Panc1 (cell line): ENCODE measurements at places on chromosomes 2 and 18. TPM values are rescaled to one million over a fixed set of nuclear protein-coding genes. Genes with fewer than 3 reads are reported as not detected.

DNA sequence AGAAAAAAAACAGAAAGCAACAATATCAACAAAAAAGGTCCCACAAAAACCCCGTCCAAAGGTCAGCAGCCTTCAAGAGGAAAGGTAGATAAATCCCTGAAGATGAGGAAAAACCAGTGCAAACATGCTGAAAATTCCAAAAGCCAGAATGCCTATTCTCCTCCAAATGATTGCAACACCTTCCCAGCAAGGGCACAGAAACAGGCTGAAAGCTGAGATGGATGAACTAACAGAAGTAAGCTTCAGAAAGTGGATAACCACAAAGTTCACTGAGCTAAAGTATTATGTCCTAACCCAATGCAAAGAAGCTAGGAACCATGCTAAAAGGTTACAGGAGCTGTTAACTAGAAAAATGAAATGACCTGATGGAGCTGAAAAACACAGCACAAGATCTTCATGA is 226.4 kb upstream of the DSEL start:
- no peak for DNase-seq

DNA sequence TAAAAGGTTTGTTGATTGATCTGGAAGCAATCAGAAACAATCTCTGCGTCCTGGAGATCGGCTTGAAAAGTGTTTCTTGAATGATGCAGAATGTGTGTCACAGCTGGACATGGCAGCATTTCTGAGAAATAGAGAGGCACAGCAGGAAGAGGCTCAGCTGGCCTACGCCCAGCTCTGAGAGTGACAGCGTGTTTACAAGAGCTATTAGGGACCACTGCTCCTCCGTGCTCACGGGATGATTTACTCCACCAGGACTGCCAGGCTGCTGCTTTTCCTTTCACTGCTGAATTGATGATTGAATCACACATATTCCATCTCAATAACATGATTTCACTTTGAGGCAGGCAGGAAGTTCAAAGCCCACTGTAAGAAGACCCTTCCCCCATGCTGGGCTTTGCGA is 62.8 kb downstream of the GALNT14 start:
- DNase-seq = no peak

- DNase-seq = no peak
Measured at GRCh38 chr2:236164201-236164924, 3.8 kb downstream of the GBX2 start.

DNA sequence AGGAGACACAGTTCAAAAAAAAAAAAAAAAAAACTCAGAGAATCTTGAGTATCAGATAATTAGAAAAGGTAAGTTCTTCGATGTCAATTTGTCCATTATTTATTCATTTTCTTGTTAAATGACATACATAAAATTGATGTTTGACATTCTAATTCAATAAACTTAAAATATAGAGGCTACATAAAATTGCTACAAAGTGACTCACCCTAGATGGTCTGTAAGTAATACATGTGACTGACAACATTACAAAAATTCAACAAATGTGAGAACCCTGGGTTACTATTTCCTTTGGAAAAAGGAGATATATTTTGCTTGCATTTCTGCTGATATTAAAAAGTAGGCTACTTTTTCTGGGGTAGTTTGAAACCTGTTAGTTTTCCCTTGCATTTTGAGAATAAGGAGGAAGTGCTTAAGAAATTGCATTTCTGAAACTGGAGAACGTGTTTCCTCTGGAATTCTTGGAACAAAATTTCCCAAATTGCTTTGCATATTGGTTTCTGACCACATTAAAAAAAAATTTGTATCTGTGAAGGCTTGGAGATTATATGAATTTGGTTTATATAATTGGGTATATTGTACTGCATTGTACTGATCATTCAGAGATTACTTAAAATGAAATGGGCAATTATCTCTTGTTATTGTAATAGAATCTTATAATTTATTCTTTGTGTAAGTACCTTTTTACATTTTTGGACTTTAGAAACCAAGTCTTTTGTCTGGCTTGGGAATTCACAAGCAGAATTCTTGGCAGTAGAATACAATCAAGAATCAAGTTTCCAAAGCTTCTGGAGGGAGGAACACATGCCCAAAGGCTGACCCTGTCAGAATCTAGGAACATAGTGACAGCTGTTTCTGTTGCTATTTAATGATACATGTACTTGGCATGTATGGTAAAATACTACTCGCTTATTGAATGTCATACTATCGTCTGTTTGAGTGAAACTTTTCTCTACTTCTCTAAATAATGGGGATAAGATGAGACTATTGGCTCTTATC is 106.1 kb downstream of the DSEL start:
- DNase-seq = no peak

GRCh38 chr18:76487782-76488181 is 7.3 kb downstream of the ZNF516 start:
- no peak for DNase-seq

DNA sequence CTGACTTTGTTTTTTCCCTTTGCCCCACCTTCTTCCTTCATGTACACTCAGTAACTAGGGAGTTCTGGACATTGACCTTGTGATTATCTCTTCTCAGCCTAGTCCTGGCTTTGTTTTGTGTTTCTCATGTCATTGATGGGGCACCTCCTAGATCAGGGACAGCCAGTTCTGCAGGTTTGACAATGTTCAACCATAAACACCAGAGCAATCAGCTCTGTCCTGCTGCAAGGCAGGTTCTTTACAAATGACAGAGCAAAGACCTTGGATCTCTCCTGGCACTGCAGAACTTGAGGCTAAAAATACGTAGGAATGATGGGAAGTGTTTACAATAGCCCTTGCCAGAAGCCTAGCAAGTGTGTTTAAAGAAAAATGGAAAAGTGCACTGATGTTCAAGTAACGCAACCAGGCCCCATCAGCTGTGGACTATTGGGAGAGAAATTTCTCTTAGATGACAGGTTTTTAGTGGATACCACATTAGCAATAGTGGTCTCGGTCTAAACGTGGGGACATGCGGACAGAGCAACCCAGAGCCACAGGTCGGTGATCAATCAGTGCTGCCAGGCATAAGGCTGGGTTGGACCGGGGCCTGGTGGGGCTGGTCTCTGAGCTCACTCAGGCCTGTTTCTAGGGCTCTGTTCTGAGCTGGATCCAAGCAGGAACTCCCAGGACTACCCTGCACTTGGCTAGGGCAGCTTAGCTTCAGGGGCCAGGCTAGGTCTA is 76.8 kb downstream of the SOWAHC start:
- DNase-seq = no peak

Gene NEU4
- total RNA-seq = 10.0 TPM

- DNase-seq = no peak
Measured at GRCh38 chr2:14418115-14418514, 214.4 kb upstream of the LRATD1 start.

- DNase-seq = no peak
Measured at GRCh38 chr18:24414349-24415003, 12.0 kb upstream of the IMPACT start.
